NCI-H1694 (cell line): ENCODE measurements at places on chromosomes 13 and 19.

GRCh38 chr19:3243819-3244700 is 19.6 kb downstream of the CELF5 start:
- no peak for DNase-seq

- DNase-seq = no peak
Measured at GRCh38 chr13:82698383-82698782, 1183.9 kb downstream of the SLITRK1 start.

DNA sequence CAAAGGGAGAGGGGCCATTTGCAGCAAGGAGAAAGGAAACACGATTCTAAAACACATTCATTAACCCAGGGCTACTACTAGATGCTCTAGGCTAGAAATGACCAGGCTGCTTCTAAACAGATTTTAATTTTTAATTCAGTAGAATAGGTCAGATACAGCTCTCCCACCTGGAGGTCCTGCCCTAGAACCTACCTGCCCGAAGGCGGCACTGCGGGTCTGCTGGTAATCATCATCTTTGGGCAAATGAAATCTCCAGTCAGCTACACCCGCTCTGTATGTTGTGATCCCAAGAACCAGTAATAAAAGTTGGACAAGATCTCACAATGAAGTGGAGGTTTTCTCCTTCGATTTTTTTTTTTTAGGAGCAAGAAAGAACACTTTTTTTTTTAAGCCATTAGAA is 345.3 kb downstream of the ENOX1 start:
- no peak for DNase-seq

- DNase-seq = no peak
Measured at GRCh38 chr13:113113846-113114271, 8.3 kb downstream of the F7 start.

DNA sequence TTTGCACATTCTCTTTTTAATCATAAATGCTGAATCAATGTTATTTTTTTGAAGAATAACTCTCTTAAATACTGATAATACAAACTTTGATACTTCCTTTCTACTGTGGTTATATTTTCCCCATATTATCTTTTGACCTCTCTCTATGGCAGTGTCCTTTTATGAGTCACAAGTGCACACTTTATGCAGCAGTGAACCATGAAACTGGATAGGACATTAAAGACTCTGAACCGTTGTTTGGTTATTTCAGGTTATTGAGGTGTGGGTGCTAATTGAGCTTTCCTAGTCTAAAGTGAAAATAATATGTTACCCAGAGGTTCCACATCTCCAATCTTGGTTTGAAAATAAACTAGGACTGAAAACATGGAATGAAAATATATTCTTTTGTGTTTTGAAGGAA is 71.4 kb downstream of the DGKH start:
- no peak for DNase-seq
